ENCODE measurements at places on chromosomes 1 and 21.

GRCh38 chr21:28827422-28827821 lies 165.3 kb downstream of the LTN1 start:
- DNase-seq: no peak

- no peak for DNase-seq
Measured at GRCh38 chr1:31799196-31799894, 16.5 kb downstream of the SPOCD1 start.

DNA sequence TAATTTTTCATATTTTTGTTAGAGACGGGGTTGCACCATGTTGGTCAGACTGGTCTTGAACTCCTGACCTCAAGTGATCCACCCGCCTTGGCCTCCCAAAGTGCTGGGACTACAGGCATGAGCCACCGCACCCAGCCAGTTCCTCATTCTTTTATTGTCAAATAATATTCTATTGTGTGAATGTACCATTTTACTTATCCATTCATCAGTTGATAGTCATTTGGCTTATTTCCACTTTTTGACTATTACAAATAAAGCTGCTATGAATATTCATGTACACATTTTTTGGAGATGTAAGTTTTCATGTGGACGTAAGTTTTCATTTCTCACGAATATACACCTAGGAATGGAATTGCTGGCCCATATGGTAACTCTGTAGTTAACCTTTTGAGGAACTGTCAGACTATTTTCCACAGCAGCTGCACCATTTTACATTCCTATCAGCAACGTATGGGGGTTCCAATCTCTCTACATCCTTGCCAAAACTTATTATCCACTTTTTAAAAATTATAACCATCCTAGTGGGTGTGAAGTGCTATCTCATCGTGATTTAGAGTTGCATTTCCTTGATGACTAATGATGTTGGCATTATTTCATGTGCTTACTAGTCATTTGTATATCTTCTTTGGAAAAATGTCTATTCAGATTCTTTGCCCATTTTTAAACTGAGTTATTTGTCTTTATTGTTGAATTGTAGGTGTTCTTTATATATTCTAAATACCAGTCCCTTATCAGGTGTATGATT lies 12.7 kb downstream of the PACC1 start:
- DNase-seq: no peak

DNA sequence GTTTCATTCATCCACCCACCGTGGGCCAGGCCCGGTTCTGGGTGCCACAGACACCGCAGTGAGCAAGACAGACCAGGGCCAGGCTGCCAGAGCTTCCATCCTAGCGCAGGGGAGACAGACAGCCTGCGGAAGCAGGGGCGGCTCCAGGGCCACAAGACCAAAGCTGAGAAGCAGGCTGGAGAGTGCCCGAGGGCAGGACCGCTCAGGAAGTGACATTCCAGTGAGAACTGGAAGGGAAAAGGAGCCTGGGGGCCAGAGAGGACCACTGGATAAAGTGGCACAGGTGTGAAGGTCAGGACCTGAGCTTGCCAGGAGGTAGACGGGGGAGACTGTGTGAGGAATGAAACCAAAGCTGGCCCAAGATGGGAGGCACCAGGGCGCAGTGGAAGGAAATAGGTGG lies 59.5 kb upstream of the EFHD2 start:
- no peak for DNase-seq
